ENCODE measurements at places on chromosomes 3 and 15. TPM values are rescaled to one million over a fixed set of nuclear protein-coding genes. Genes with fewer than 3 reads are reported as not detected.

Gene SI
- not detected for total RNA-seq

Gene GOLGA8R
- total RNA-seq: 2.3 TPM

Gene FETUB
- not detected for total RNA-seq

Gene FBXW12
- not detected for total RNA-seq

Gene LYZL4
- total RNA-seq: not detected

Gene FOXL2
- total RNA-seq: 0.10 TPM
